Effector CD8-positive, alpha-beta T cell (primary cell): ENCODE measurements at places on chromosomes 11 and 22.

- no peak for DNase-seq
Observed at GRCh38 chr22:37232140-37232998, 11.7 kb downstream of the RAC2 start.

- DNase-seq, result no peak
Observed at GRCh38 chr11:19426756-19427403, 186.1 kb upstream of the E2F8 start.

DNA sequence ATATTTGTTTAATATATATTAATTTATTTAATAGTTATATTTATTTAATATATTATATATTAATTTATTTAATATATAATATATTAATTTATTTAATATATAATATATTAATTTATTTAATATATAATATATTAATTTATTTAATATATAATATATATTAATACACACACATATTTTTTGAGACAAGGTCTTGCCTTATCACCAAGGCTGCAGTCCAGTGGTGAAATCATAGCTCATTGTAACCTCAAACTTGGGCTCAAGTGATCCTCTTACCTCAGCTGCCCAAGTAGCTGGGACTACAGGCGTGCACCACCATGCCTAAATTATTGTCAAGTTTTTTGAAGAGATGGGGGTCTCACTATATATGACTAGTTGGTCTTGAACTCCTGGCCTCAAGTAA lies 51.4 kb upstream of the DDI1 start:
- DNase-seq, result no peak

GRCh38 chr22:29152045-29152953 lies 53.4 kb upstream of the EMID1 start:
- DNase-seq, result no peak

- DNase-seq, result no peak
Observed at GRCh38 chr11:130673698-130674097, 225.3 kb downstream of the ADAMTS15 start.

GRCh38 chr22:45242778-45243191 lies 2.1 kb upstream of the KIAA0930 start:
- no peak for DNase-seq
